ENCODE measurements at places on chromosomes 6 and 20.

DNA sequence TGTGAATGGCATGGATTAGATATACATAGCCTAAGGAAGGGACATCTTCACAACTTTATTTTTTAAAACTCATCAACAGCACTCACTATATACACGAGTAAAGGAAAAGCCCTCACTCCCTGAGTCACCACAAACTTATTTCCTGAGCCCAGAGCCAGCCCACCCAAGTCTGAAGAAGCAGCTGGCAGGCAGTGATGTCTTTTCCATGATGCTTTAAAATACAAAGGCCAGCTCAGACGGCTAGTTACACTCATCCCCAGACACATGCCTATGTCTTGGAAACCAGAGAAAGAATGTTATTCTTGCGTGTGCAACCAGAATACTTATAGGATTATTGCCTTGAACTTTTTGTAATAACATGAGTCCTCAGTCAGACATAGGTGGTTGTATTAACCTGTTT lies 114.4 kb downstream of the ADGRG6 start:
- DNase-seq, result peak; percentile 98

- no peak for DNase-seq
These were observed 53.9 kb downstream of the SLC22A2 start for GRCh38 chr6:160204710-160205109.

- DNase-seq, result no peak
These were observed 32.4 kb downstream of the PHACTR1 start for GRCh38 chr6:12748815-12749521.

DNA sequence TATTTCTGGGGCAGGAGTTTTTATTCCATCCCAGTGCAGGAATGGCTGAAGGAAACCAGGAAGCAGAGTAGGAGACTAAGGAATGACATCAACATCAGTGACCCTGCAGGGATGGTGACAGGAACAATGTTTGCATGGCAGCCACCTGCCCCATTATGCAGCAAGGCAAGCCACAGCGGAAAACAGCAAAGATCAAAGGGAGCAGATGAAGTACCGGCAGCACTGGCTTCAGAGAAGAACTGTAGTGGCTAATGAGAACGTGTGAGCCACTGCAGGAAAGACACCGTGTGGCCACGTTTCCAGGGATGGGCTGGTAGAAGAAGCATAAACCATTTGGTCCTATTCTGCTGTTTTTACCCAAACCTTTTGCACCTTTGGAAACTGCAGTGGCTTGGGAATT lies 52.9 kb upstream of the TAB2 start:
- DNase-seq, result no peak

DNA sequence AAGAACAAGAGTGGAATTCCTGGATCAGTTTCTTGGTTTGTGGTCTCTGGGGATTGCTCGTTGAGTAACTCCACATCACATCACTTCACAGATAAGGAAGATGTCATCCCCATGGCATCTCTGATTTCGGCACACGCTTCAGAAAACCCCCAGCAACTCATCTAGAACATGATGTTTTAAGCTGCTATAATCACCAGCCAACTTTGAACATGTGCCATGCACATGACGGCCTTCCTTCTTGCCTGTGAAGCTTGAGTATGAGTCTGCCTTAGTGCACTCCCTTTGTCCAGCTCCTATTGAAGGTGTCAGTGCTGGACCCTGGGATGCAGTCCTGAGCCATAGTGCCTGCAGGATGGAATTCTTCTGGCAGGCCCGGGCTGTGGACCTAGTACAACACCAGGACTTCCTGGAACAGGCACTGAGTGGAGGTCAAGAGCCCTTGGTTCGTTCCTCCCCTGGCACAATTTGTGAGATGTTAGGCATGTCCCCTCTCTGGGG lies 231.5 kb upstream of the SUPT3H start:
- DNase-seq, result no peak

- DNase-seq, result no peak
These were observed 435 bp upstream of the ZNF322 start for GRCh38 chr6:26660000-26660361.

DNA sequence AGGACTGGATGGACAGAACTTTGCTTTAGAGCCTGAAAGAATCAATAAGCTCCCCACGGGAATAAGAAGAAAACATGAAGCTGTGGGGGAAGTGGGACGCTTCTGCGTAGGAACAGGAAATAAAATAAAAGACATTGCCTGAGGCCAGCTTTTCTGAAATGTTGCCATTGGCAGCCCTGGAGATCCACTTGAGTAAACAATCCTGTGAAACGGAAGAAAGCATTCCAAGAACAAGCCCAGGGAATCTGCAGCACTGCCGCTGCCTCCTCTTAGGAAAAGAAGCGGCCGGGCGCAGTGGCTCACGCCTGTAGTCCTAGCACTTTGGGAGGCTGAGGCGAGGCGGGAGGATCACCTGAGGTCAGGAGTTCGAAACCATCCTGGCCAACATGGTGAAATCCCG lies 182.3 kb upstream of the RALGAPA2 start:
- no peak for DNase-seq

- DNase-seq, result no peak
These were observed 27.9 kb downstream of the GFRA4 start for GRCh38 chr20:3635346-3635745.

GRCh38 chr6:90892271-90892670 lies 305.4 kb upstream of the MAP3K7 start:
- no peak for DNase-seq

GRCh38 chr6:37190159-37190535 lies 20.2 kb downstream of the PIM1 start:
- DNase-seq, result no peak

DNA sequence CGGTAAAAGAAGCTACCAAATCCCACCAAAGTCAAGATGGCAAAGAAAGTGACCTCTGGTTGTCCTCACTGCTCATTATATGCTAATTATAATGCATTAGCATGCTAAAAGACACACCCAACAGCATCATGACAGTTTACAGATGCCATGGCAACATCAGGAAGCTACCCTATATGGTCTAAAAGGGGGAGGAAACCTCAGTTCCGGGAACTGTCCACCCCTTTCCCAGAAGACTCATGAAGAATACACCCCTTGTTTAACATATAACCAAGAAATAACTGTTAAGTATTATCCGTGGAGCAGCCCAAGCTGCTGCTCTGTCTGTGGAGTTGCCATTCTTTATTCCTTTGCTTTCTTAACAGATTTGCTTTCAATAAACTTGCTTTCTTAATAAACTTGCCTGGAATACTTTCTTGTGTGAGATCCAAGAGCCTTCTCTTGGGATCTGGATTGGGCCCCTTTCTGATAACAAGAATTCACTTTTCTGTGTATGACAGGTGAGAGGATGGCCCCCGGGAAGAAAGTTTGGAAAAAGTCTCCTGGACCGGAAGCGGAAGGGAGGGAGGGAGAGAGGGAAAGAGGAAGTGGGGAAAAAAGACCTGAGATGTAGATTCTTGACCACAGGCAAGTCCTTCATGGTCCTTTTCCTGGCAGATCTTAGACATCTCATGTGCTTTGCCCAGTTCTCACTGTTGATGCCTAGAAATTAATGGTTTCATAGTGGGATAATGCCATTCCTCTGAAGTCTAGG lies 146.7 kb upstream of the ID4 start:
- DNase-seq, result no peak

- no peak for DNase-seq
These were observed 201.3 kb downstream of the ESR1 start for GRCh38 chr6:152008779-152009178.

DNA sequence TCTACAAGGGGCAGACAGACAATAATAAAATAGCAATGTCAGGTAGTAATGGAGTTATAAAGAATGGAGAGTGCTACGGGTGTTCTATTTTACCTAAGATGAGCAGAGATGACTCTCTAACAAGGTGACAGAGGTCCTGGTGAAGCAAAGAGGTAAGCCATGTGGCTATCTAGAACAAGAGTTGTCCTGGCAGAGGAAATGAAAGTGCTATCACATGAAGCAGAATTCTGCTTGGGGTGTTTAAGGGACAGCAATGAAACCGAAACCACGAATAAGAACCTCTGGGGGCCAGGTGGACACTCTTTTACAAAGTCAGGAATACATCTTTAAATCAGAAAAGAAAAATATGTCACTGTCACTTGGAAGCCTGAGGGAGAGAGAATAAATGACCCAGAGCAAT lies 37.9 kb upstream of the IRAK1BP1 start:
- DNase-seq, result no peak

- no peak for DNase-seq
These were observed 151.2 kb downstream of the SOBP start for GRCh38 chr6:107641071-107641470.

GRCh38 chr6:43669050-43669921 lies 18.3 kb downstream of the MRPS18A start:
- DNase-seq, result no peak

GRCh38 chr6:18350712-18351111 lies 36.4 kb upstream of the RNF144B start:
- no peak for DNase-seq

DNA sequence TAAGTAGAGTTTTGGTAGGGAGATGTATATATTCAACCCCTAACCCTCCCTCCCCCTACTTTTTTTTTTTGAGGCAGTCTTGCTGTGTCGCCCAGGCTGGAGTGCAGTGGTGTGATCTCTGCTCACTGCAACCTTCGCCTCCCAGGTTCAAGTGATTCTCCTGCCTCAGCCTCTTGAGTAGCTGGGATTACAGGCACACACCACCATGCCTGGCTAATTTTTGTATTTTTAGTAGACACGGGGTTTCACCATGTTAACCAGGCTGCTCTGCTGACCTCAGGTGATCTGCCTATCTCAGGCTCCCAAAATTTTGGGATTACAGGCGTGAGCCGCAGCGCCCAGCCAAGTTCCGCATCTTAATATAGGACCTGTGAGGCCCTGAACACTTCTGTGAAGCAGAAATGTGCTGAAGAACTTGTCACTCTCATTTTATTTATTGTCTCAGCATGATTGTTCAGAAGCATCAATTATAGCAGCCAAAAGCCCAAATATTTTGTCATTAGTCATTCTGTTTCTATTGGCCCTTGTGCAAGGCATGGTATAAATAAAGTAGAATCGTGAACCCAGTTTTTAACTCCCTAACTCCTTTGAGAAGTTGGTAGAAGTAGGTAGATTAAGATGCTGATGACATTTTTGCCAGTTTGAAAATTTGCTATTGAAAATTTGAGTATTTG lies 19.4 kb downstream of the DSTN start:
- DNase-seq, result no peak

GRCh38 chr6:167137881-167138280 lies 15.0 kb downstream of the CCR6 start:
- no peak for DNase-seq

GRCh38 chr6:6882592-6882991 lies 225.2 kb upstream of the RREB1 start:
- DNase-seq, result no peak

- DNase-seq, result peak; percentile 57
These were observed 53.9 kb downstream of the OTOR start for GRCh38 chr20:16801919-16802651.

DNA sequence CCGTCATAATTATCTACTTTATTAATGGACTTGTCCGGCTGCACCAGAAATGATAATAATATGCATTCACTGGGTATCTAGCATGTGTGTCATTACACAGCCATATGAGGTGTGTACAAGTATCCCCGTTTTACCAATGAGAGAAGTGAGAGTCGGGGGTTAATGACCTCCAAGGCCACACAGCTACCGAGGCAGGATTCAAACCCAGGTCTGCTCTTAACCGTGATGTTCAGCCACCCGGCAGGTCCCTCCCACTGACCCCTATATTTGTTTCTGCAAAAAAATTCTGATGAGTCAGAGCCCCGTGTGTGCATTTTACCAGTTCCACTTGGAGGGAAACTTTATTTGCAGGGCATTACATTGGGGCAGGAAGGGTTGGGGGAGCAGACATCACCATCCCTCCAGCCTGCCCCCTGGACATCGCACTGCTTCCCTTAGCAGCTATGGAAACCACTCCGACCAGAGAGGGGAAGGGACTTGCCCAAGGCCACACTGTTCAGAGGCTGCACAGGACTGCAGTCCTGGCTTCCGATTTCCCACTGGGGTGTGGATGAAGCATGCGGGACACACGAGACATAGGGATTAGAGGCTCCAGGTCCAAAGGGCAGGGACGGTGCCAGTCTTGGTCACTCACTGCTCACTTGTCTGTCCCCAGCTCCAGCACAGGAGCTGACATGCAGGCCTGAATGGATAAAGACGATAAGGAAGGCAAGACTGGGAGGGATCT lies 10.1 kb upstream of the SRC start:
- no peak for DNase-seq

GRCh38 chr6:56032715-56033260 lies 157.4 kb upstream of the BMP5 start:
- no peak for DNase-seq

- DNase-seq, result no peak
These were observed 78.6 kb downstream of the AIG1 start for GRCh38 chr6:143139239-143139784.

GRCh38 chr6:15402406-15403045 lies 156.7 kb downstream of the JARID2 start:
- DNase-seq, result no peak

DNA sequence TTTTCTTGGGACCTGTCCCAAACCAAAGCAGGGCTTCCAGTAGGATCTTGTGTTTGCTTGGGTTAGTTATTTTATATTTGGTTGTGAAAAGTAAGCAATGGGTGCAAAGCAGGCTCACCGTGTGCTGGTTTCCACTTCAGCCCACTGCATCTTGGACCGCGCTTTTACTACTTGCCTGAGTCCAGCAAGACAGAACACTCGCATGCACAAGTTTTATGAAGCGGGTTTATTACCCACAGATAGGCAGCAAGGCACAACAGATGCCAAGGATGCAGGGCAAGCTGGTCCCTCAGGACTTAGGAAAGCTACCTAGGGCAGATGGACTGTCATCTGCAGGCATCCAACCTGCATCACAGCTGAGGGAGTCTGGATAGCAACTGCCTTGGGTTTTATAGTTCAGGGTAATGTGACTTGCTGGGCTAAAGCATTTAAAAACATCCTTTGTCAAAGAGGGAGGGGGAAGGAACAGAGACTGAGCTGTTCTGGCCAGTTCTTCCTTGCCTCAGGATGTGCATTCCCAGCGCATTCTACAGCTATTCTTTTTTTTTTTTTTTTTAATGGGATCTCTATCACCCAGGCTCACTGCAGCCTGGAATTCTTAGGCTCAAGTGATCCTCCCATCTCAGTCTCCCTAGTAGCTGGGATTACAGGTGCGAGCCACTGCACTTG lies 18.5 kb downstream of the CITED2 start:
- no peak for DNase-seq
